ENCODE measurements at places on chromosomes 2 and 18.

- no peak for DNase-seq
Measured at GRCh38 chr2:69059731-69060290, 46.8 kb downstream of the ANTXR1 start.

DNA sequence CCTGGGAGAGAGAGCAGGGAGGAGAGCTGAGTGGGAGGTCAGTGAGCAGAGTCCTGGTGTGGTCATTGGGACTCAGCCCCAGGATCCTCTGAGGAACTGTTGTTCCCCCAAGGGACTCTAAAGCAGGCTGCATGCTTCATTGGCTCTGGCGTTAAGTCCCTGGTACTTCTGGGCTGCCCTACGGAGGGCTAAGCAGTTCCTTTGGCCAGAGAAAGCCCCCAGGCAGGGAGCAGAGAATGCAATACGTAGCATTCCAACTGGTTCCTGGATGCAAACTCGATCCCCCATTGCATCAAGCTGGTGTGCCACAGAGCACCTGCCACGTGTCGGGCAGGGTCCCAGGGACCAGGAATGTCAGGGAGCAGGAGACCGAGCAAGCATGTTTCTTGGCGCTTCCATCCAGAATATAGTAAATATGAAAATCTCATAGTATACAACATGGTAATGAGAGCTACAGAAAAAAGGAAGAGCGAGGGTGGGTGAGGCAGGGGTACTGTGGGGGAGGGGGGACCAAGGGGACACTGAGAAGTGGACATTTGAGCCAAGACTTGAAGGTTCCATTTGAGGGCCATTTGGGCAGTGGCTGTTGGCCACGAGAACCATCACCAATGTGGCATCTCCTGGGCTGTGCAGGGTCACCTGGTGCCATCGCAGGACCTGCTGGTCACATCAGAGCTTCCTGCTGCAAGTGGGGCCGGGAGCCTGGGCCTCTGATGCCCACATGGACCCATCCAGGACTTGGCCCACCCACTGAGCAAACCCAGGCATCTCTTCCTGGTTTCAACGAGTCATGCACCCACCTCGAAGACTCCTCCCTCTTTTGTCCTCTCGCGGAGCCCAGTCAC is 160.4 kb downstream of the ASB1 start:
- no peak for DNase-seq

DNA sequence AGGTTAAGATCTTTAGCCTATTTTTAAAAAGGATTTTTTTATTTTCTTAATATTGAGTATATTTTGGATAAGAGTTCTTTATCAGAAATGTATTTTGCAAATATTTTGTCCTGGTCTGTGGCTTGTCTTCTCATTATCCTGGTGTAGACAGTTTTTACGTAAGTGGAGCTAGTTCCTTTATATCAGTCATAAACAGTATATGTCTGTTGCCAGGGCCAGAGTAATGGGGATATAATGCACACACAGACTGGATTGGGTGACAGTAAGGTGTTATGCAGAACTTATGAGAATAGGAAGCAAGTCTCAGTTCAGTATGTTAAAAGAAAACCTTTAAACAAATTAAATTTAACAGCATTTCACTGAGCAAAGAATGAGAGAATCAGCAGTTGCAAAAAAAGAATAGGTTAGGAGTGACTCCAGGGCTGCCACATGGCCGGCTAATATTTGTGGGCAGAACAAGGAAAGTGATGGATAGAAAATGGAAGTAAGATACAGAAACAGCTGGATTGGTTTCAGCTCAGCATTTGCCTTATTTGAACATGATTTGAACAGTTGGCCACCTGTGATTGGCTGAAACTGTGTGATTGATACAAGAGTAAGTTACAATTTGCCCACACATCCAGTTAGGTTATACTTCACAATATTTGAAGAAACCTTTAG is 61.1 kb upstream of the ZNG1B start:
- no peak for DNase-seq

DNA sequence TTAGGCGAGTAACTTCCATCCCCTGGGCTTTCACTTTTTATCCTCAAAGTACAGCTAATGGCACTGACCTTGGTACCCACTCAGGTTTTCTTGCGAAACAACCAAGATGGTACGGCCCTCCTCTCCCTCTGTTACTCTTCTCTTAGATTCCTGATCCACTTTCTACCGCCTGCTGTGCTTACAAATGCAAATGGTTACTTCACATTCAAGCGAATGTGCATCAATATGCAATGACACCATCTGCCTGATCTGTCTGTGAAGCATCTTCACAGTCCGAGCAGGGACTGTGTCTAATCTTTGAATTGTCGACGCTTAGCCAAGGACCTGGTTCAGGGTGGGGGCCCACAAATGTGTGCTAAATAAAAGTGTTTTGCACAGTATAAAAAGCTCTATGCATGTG is 112.2 kb downstream of the TRIB2 start:
- DNase-seq, result peak; percentile 60

Data from brain (organoid and tissue), 16 donors.